RWPE2 (cell line): ENCODE measurements at places on chromosomes 5 and 9.
A peak's percentile ranks its signal among the peaks of the same experiment; 100 is the strongest.

GRCh38 chr5:52786391-52786790 lies 1.3 kb upstream of the ITGA1 start:
- DNase-seq, result no peak

- no peak for DNase-seq
Observed at GRCh38 chr5:153486771-153487170, 3.7 kb upstream of the GRIA1 start.

GRCh38 chr5:138032028-138032571 lies 779 bp downstream of the FAM13B start:
- peak; percentile 69 for DNase-seq

GRCh38 chr5:150067405-150067960 lies 18.9 kb downstream of the CSF1R start:
- peak; percentile 48 for DNase-seq

DNA sequence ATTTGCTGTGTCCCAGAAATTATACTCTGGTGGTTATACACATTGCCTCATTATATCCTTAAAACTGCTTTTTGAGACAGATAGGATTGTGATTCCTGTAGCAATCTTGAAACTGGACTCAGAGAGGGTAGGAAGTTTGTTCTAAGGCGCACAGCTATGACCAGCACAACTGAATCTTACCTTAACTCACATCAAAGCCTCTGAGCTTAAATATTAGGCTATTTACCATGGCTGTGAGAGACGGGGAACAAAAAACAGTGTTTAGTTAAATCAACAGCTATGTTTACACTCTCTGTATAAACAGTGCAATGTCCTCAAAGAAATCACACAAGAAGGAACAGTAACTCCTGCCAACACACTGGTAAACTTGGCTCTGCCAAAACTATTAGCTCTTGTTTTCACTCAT lies 50.9 kb upstream of the TUT7 start:
- no peak for DNase-seq

- DNase-seq, result no peak
Observed at GRCh38 chr9:15433661-15434060, 11.0 kb downstream of the SNAPC3 start.

GRCh38 chr5:87729781-87730180 lies 317.1 kb upstream of the CCNH start:
- DNase-seq, result no peak

GRCh38 chr5:14174230-14174636 lies 31.1 kb downstream of the TRIO start:
- DNase-seq, result no peak

GRCh38 chr5:37165761-37166160 lies 83.4 kb downstream of the CPLANE1 start:
- DNase-seq, result no peak

- no peak for DNase-seq
Observed at GRCh38 chr9:90001747-90002146, 396.9 kb downstream of the GADD45G start.

GRCh38 chr5:145904743-145905142 lies 31.6 kb upstream of the SH3RF2 start:
- no peak for DNase-seq

GRCh38 chr9:37324261-37324683 lies 98.2 kb upstream of the GRHPR start:
- no peak for DNase-seq

- no peak for DNase-seq
Observed at GRCh38 chr5:79787448-79787847, 97.8 kb downstream of the CMYA5 start.

DNA sequence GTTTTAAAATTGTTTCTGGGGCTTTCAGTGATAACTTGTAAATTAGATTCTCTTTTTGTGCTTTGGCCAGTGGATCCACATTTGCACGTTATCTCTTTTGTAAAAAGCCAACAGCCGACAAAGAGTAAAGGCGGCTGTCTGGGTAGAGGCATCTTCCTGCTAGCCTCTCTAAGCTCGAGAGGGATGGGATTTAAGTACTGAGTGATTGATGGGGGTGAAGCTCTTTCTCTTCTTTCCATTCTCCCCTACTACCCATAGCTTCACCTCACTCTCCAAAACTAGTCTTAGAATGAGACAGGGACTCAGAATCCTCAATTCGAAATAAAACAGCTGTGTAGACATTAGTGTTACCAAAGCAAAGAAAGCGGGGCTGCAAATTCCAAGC lies 3.4 kb downstream of the PBX3 start:
- DNase-seq, result no peak

GRCh38 chr9:20319641-20320337 lies 302.5 kb downstream of the MLLT3 start:
- no peak for DNase-seq

GRCh38 chr5:175582697-175583096 lies 75.2 kb upstream of the HRH2 start:
- peak; percentile 80 for DNase-seq

DNA sequence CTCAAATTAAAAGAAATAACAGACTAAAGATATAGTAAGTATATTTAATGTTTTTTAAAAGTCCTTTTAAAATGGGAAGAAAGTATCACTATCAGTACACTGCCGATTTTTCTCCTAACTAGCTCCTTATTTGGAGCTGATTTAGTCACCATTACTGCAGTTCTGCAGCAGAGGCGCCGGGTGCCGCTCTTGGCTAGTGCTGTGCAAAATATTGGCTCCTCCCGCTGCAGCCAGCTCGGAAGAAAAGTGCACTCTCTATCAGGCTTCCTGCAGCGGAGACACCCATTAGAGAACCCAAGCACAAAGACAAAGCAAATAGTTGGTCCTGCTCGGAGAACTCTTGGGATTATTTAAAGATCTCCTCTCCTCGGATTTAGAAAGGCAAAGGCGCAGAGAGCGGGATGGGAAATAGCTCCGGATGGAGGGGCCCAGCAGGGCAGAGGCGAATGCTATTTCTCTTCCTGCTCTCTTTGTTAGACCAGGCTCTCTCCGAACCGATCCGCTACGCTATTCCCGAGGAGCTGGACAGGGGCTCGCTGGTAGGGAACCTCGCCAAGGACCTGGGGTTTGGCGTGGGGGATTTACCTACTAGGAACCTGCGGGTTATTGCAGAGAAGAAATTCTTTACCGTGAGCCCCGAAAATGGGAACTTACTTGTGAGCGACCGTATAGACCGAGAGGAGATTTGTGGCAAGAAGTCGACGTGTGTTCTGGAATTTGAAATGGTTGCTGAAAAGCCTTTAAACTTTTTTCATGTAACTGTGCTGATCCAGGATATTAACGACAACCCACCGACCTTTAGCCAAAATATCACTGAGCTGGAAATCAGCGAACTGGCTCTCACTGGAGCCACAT lies at the start of gene PCDHGB3:
Gene PCDHGB3, plus strand, starts transcription at position 249 of the 855 bp plus-strand sequence. Its CDS starts 153 bp downstream, at position 402.
- no peak for DNase-seq

GRCh38 chr9:125565126-125565525 lies 141.9 kb downstream of the MAPKAP1 start:
- no peak for DNase-seq

DNA sequence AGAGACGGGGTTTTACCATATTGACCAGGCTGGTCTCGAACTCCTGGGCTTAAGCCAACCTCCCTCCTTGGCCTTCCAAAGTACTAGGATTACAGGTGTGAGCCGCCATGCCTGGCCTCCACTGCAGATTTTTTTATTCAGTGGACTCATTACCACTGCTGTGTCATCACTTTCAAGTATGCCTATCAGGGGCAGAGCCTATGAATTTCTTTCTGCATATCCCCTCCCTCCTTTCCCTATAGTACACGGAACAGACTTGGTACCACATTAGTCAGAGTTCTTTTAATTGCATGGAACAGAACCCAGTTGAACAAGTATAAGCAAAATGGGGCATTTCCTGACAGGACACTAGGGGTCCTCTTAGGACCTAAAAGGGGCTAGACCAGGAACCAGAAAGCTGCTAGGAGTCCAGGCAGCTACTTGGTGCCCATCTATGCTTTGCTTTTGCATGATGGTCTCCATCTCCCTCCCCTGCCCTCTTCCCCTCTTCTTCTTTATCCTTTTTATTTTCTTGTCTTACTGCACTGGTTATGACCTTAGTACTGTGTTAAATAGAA lies 5.8 kb downstream of the BSPRY start:
- DNase-seq, result no peak

GRCh38 chr5:66808663-66809062 lies 212.5 kb downstream of the MAST4 start:
- DNase-seq, result no peak

DNA sequence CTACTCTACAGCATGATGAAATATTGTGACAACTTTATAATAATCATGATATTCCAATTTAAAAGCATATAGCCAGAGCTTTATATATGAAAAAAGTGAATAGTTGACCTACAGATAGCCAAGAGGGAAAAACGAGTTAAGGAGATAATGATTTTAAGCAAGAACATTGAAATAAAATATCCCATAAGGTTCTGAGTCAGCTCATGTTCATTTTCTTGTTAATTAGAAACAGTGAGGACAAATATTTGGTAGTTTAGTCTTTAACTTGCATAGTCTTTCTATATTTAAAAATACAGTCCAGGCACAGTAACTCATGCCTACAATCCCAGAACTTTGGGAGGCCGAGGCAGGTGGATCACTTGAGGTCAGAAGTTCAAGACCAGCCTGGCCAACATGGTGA lies 55.8 kb upstream of the CDH6 start:
- no peak for DNase-seq
